SIG-M5 (cell line): ENCODE measurements at places on chromosomes 2 and 18.

DNA sequence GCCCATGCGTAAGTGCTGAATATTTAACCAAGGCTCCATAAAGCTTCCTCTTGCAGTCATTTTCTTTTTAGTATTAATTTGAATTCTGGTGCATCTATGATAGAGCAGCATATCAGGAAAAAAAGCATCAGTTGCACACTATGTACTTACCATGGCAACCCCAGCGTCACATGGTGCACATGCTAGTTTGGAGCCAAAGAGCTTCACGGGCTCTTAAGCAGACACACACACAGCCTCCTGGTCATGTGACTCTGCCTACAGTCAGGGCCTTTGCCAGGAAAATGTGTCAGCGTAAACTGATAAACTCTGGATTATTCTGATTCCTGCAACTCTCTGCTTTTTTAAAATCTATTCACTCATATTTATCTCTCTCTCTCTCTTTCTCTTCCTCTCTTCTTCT, 30.2 kb downstream of the NYAP2 start:
- no peak for DNase-seq

GRCh38 chr18:22946217-22946616, 13.1 kb downstream of the RBBP8 start:
- DNase-seq = no peak

DNA sequence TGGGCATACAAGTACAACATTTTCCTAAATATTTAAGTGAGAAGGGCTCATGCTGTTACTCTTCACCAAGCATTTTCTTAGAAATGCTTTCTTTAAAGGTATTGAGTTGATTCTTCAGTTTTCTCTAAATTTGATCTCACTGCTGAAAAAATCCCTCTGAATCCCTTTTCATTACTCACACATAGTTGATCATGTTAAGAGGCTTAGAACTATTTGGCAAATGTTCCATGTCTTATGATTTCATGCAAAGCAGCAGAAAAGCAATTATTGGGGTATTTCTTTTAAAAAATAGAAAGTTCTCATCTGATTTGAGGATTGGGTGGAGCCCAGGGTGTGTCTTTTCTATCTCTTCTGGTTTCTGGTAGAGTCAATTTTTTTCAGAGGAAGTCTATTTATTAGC, 1079.8 kb upstream of the ZEB2 start:
- DNase-seq = no peak

DNA sequence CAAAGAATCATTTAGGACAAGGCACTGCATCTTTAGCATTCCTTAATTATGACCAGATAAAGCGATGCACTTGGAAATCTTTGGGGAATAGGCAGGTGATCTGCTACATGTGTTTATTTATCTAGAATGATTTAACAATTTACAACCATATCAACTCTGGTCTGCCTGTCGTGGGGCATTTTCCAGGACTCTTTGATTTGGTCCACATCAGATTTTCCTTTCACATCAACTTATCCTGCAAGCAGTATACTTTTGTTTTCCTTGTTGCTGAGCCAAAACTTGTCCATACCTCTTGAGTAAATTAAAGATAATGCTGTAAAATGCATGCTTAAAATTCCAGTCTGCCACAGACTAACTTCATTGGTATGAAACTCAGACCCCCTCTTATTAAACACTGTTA, 312.4 kb upstream of the TCF4 start:
- no peak for DNase-seq

GRCh38 chr18:43393174-43393573, 115.9 kb upstream of the SYT4 start:
- DNase-seq = no peak

DNA sequence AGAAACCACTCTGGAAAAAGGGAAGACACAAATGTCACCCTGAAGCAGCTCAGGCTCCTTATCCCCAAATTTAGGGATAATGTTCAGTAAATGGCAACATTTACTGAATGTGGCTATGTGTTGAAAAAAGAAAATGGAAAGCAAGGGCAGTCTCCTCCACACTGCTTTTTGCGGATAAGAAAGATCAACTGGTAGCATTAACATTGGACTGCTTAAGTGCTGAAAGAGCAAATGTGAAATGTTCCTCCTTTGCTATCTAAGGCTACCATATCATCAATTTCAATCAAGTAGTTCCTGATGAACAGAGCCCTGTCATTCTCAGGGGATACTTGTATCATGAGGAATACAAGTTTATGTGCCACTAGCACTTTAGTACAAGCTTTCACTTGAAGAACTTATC, 12.5 kb downstream of the FBXO11 start:
- no peak for DNase-seq

DNA sequence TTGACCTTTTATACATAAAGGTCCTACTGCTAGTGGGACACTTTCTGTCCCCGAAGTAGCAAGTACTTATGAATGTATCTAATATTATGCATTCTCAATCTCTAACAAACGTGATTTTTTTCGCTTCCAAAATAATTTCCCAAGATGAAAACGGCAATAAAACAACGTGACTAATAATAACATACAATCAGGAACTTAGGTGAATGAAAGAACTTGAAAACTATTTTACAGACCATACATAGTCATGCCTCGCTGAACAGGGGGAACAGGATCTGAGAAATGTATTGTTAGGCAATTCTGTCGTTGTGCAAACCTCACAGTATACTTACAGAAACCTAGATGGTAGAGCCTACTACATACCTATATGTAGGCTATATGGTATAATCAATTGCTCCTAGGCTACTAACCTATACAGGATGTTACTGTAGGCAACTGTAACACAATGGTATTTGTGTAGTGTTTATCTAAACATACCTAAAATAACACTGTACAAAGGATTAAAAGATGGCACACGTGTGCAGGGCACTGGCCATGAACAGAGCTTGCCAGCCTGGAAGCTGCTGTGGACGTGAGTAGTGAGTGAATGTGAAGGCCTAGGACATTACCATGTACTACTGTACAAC, 2.5 kb downstream of the RTN4 start:
- DNase-seq = peak; percentile 60

DNA sequence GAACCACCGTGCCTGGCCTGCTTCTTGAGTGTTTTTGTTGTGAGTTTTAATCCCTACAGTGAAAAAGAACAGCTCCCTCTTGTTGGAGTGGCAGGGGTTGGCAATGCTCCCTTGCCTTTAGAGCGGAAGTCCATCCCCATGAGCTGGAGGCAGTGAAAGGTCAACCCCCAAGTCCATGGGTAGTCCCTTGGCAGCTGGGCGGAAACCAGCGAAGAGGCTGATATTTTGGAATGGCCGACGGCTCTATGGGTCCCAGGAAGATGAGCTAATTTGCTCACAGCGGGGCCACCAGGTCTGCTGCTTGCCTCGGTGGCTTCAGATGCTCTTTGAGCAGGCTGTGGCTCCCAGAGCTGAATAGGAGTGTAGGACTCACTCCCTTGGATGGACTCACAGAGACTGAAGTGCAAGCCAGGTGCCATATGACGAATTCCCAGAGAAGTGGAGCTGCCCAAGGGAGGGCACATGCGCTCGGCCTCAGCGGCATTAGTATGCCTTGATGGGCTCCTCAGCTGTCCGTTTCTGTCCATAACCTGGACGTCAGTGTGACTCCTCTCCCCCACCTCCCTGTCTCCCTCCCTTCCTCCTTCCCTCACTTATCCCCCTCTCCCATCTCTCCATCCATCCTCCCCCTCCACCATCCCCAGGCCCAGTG, 25.4 kb upstream of the RHOB start:
- no peak for DNase-seq

- DNase-seq = no peak
Observed at GRCh38 chr18:56108478-56109367, 520.7 kb upstream of the TCF4 start.

GRCh38 chr2:108916122-108916795, 72.8 kb downstream of the EDAR start:
- DNase-seq = no peak

- no peak for DNase-seq
Observed at GRCh38 chr2:19579461-19579860, 221.0 kb upstream of the OSR1 start.

- no peak for DNase-seq
Observed at GRCh38 chr18:2850816-2851215, 4.0 kb downstream of the EMILIN2 start.

DNA sequence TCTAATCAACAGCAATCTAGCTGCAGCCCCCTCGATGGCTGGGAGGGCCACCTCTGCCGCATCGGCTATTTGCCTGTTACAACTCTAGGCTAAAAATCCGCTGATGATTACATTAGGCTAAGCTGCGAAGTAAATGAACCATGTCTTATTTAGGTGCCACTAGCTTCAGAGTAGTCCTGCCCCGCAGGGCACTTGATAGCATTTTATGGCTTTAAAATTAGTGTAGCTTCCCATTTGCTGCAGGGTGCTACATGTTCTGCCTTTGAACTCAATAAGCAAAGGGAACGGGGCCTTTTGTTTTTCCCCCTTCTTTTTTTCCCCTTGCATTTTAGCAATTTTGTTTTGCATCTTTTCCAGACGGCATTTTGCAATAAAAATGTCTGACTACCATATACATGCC, 270.2 kb downstream of the GBX2 start:
- no peak for DNase-seq

- DNase-seq = no peak
Observed at GRCh38 chr2:215754546-215754945, 258.8 kb downstream of the MREG start.

- DNase-seq = no peak
Observed at GRCh38 chr2:136117391-136117841, 533 bp downstream of the CXCR4 start.

DNA sequence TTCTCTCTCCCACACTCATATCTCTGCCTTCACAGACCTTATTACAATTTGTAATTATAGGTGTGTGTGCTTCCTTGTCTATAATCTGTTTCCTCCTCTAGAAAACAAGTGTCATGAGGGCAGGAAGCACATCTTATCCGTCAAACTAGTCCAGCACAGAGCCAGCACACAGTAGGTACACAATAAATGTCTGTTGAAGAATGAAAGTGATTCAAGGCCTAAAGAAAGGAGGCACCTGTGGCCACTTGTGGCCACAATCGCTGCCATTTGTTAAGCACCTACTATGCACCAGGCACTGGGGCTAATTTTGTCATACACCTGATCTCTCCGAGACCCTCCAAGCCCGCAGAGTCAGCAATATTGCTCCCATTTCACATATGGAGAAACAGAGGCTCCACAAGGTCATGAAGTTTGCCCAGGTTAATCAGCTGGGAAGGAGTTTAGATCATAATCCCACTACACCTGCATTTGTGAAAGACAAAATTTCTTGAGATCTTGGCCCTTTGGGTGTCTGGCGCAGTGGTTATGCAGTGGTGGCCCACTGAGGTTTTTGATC, 78.4 kb downstream of the TNS1 start:
- no peak for DNase-seq

DNA sequence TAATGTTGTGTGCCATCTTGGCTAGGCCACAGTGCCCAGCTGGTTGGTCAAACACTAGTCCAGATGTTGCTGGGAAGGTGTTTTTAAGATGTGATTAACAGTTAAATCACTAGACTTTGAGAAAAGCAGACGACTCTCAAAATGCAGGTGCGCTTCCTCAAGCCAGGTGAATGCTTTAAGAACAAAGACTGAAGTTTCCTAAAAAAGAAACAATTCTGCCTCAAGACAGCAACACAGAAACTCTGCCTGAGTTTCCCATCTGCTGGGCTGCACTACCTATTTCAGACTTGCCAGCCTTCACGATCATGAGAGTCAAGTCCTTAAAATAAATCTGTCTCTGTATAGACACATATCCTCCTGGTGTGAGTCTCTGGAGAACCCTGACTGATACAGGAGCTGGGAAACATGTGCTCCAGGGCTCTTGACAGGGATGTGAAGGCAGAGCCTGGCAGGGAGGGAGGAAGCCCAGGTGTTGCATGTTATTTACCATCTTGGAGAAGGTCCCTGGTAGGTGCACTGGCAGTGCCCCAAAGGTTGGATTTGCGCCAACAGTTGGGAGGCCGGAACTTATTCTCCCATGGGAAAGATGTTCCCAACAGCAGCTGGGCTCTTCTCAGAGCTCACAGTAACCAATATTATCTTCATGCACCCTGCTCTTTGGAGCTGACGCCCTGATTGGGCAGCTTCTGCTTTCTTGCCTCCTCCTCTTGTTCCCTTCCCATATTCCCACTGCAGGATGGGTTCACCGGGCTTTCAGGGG, 43.9 kb downstream of the ST6GAL2 start:
- no peak for DNase-seq

- DNase-seq = no peak
Observed at GRCh38 chr2:236909802-236910201, 175.9 kb upstream of the COPS8 start.

GRCh38 chr2:132593171-132593570, 76.8 kb downstream of the LYPD1 start:
- no peak for DNase-seq

DNA sequence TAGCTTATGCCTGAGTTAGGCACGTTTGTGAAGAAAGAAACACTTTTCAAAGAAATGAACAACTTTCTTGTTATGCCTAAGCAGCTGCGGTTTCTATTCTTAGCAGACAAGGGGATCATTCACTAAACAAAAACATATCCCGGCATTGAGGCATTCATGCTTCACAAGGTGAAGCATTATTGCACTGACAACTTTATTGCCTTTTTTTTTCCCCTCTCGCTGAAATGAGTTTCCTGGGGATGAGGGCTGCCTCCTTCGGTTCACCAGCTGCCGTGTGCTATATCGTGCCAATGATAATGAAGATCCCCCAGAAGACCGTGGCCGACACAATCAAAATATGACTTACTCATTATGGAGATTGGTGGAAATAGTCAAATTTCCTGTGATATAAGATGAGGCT, 288.2 kb upstream of the ST6GAL2 start:
- no peak for DNase-seq

- no peak for DNase-seq
Observed at GRCh38 chr2:126642031-126642430, 13.9 kb upstream of the GYPC start.

DNA sequence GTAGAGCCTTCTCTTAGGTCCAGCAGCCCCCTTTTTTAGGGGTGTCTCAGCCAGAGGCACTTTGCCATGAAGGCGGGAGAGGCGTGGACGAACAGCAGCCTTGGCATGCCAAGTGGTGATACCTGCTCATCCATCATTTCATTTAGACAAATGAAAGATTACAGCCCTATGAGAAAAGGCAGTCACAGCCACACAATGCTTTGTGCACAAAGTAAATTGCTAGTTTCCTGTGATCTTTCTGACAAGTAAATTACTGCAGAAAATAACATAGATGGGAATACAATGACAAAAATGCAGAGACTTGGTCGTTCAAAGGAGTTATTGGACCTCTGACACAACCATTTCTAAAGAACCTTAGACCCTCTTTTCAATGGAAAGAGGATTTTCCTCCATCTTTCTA, 94.9 kb downstream of the RND3 start:
- no peak for DNase-seq

- no peak for DNase-seq
Observed at GRCh38 chr2:216485237-216485636, 13.4 kb upstream of the RPL37A start.

DNA sequence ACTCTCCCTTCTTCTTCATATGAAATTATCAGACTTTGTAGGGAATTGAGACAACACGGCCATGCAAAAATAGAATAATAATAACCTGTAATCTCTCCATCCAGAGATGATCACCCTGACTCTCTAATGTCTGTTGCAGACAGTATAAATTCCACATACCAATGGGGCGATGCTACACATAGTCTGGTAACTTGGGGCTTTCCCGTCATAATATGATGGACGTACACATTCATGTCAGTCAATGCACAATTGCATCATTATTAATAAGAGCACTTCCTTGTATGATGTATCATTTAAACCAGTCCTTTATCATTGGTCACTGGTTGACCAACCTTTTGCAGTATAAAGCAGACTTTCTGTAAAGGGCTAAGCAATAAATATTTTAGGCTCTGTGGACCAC, 39.5 kb upstream of the SCLY start:
- DNase-seq = no peak
